ENCODE measurements at places on chromosomes 11 and 22. TPM values are rescaled to one million over a fixed set of nuclear protein-coding genes. Genes with fewer than 3 reads are reported as not detected.

Gene PRDM11
- 4.6 TPM for total RNA-seq

Gene TEX54
- not detected for total RNA-seq

Gene LUZP2
- total RNA-seq = 0.08 TPM

Gene CASP1
- total RNA-seq = 5.9 TPM

Gene CLCF1
- 3.9 TPM for total RNA-seq

Gene MUC2
- total RNA-seq = not detected

Gene OAF
- total RNA-seq = 9.7 TPM

Gene MUC6
- not detected for total RNA-seq

Gene PPP2R5B
- 8.9 TPM for total RNA-seq

Gene SLC22A12
- total RNA-seq = not detected

Gene FAM111B
- 0.12 TPM for total RNA-seq

Gene GGTLC2
- total RNA-seq = not detected

Gene IGF2
- total RNA-seq = 0.83 TPM

Gene NUMA1
- total RNA-seq = 138 TPM

Gene OR8A1
- total RNA-seq = not detected

Gene SYCE3
- total RNA-seq = not detected

Gene CDC45
- total RNA-seq = 9.5 TPM

Gene RAPSN
- total RNA-seq = 0.12 TPM

Gene C11orf87
- total RNA-seq = not detected

Gene GPHA2
- not detected for total RNA-seq

Gene TMPRSS13
- total RNA-seq = not detected

Gene PRODH
- 0.08 TPM for total RNA-seq

Gene RAB39A
- total RNA-seq = not detected

Gene CCS
- 62.0 TPM for total RNA-seq

Gene POTEH
- not detected for total RNA-seq

Gene TSKU
- total RNA-seq = 6.2 TPM

Gene MMP1
- 73.8 TPM for total RNA-seq

Gene RNF169
- 24.0 TPM for total RNA-seq

Gene OR8D4
- not detected for total RNA-seq

Gene OR51I1
- not detected for total RNA-seq

Gene ZBTB44
- total RNA-seq = 43.5 TPM

Gene RHOD
- total RNA-seq = 19.6 TPM

Gene FXYD2
- not detected for total RNA-seq

Gene P2RY6
- 0.12 TPM for total RNA-seq

Gene COMMD9
- 27.2 TPM for total RNA-seq

Gene PLAAT2
- not detected for total RNA-seq

Gene TNNT3
- 0.15 TPM for total RNA-seq

Gene TMEM41B
- total RNA-seq = 64.7 TPM

Gene INS
- total RNA-seq = not detected

Gene SMC1B
- total RNA-seq = under 0.01 TPM

Measured in smooth muscle cell of the coronary artery (primary cell).